ENCODE measurements at places on chromosomes 3 and 15.

DNA sequence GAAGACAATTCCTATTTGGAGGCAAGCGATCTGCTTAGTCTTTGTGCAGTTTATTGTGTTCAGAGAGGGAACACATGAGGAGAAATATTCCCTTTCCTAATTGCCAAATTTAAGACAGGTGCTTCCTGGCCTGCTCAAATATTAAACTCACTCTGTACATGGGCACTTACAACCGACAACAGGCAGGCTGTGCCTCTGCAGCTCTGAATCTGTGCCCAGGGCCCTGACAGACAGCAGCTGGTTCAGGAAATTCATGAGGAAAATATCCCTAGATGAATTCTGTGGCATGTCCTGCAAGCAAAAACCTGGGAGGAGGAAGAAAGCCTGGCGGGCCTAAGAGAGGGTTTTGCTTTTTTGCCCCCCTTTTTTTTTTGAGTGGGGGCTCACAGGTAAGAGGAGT lies 169.3 kb upstream of the TRIM42 start:
- no peak for DNase-seq

DNA sequence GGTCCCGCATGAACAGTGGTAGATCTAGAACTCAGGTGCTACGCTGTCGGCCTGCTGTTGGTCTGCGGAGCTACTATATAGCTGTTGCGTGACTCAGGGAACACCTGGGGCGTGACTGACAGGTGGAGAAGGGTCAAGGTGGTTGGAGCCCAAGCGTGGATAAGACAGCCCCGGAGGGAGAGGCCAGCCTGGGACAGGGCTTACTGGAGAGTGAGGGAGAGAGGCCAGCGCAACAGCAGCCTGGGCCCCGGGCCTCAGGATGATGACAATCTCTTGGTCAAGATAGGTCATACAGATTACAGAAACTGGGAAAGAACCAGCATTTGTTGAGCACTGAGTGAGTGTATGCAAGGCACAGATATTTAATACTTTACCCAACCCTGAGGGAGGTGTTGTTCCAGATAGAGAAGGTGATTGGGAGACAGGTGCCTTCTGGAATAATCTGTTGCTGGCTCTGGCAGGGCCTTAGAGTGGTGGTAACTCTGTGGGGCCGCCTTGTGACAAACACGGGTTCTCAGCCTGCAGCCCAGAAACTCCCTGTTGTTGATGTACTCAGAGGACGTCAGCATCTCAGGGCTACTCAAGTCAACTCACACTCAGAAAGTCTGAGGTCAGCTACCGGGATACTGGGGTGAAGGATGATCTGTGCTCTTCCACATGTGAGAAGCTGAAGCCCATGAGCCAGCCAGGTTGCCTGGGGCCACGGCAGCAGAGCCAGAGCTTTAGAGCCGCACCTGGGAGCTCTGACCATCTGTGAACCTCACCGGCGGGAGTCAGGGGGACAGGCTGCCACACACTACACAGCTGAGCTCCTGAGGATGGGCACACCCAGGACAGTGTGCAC lies 265.4 kb upstream of the HES1 start:
- DNase-seq: no peak

DNA sequence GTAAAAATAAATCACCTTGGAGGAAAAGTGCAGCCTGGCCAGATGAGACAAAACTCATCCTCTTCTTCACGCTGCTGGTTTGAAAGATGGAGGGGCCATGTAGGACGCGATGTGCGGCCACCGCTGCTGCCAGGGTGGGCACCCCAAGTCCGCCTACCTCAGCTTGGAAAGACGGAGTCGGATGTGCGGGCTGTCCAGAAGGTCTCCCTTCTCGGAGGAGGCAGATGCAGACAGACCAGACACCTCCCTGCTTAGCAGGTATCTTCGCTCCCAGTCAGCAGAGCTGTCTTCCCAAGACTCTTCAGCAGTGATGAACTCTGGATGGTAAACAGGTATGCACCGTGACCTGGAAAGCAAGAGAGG lies 71.4 kb downstream of the OCA2 start:
- DNase-seq: no peak

DNA sequence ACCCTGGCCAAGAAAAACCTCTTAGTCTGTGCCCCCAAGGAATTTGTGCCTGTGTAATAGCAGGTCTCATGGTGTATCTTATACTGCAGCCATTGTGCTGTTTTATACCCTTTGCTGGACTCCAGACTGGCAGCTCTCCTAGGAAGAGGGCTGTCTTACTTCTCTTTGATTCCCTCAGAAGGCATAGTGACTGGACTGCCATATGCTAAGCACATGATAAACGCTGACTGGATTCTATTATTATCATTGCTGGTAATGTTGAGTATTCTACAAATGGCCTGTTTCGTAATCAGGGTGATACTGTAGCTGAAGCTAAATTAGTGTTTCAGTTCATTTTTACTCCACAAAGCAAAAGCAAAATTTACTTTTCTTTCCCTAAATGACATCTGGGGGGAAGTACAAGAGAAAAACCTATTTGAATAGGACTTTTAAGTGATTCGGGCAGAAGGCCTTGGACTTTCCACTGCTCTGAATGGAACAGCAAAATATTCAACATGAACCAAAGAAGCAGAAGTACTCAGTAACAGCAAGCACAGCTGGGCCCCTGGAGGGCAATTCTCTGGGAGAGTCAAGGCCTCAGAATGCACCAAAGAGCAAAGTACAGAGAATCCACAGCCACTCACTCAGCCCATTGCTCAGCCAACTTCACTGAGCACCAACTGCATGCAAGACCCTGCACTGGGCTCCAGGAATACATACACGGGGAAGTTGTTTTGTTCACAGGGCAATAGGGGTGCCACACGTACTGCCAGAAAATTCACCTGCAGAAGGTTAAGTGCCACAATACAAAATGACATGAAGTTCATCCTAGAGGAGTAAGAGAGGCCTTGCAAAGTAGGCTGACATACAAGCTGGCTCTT lies 7.9 kb upstream of the BCL2A1 start:
- DNase-seq: no peak

DNA sequence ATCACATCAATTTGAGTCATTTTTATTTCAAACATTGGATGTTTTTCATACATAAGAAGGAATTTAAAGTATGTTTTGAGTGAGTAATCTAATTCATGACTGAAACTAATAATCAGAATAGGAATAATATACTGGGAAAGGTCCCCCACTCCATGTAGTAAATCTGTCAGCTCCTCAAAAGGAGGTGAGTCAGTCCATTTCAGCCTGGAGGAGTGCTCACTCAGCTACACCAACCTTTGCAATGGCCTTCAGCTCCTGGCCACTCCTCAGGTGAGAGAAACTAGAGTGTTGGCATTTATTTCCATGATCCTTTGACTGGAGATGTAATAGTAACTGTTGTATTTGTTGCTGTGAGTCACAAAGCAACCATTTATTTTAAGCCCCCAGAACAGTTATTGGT lies 744.9 kb upstream of the ARRDC4 start:
- no peak for DNase-seq

- DNase-seq: no peak
These were observed 908 bp upstream of the RAB43 start for GRCh38 chr3:129122412-129123011.

DNA sequence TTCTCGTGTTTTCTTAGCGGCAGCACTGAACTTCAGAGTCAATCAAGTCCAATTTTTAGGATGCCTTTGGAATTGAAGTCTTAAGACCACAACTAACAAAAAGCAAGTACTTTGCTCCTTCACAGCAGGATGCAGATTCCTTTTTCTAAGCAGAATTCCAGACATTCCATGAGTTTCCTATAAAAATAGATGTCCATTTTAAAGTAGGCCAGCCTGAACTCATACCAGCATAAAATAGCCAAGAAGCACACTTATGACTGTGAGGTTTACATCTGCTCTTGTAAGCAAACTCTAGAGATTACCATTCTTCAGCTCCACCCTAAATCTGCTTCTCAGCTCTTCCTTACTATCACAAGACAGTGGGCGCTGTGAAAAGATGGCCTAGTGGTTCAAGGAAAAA lies 85.8 kb downstream of the THBS1 start:
- no peak for DNase-seq

- peak; percentile 24 for DNase-seq
These were observed 445.1 kb upstream of the RBMS3 start for GRCh38 chr3:28835751-28836150.

GRCh38 chr3:155334914-155335723 lies 41.6 kb upstream of the STRIT1 start:
- no peak for DNase-seq

- no peak for DNase-seq
These were observed 667.1 kb upstream of the NR2F2 start for GRCh38 chr15:95663156-95664100.

GRCh38 chr3:142796823-142797222 lies 73.0 kb downstream of the TRPC1 start:
- no peak for DNase-seq

- no peak for DNase-seq
These were observed 1.7 kb upstream of the ARF4 start for GRCh38 chr3:57598765-57599360.

DNA sequence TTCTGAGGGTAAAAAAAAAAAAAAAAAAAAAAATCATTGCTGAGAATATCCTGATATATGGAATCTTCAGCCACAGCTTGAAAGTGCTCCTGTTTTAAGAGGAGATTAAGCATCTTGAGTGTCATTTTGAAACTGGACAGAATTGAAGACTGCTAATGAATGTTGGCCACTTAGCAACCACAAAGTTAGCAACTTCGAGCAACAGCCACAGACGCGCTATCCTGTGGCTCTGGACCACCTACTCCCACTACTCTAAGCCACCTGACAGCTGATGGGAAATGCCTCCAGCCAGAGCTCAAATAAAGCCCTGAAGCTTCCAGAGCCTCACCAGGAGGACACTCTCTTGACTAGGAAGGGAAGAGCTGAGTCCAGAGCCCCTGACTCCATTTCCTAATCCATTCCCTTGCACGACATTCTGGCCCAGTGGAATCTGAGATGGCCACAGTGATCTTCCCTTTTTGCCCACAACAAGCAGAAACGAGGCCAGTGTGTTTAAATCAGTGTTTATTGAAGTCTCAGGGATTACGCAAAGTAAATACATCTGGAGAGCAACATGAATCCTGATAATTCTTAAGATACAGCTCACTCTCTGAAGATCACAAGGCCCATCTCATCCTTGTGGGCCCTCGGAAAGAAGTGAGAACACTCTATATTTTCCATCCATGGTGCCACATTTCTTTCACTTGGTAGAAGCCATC lies 58.6 kb downstream of the TMEM212 start:
- DNase-seq: no peak

- no peak for DNase-seq
These were observed 129.8 kb downstream of the SLC9A9 start for GRCh38 chr3:143718463-143718862.

GRCh38 chr3:193021506-193022010 lies 103.9 kb upstream of the MB21D2 start:
- no peak for DNase-seq

DNA sequence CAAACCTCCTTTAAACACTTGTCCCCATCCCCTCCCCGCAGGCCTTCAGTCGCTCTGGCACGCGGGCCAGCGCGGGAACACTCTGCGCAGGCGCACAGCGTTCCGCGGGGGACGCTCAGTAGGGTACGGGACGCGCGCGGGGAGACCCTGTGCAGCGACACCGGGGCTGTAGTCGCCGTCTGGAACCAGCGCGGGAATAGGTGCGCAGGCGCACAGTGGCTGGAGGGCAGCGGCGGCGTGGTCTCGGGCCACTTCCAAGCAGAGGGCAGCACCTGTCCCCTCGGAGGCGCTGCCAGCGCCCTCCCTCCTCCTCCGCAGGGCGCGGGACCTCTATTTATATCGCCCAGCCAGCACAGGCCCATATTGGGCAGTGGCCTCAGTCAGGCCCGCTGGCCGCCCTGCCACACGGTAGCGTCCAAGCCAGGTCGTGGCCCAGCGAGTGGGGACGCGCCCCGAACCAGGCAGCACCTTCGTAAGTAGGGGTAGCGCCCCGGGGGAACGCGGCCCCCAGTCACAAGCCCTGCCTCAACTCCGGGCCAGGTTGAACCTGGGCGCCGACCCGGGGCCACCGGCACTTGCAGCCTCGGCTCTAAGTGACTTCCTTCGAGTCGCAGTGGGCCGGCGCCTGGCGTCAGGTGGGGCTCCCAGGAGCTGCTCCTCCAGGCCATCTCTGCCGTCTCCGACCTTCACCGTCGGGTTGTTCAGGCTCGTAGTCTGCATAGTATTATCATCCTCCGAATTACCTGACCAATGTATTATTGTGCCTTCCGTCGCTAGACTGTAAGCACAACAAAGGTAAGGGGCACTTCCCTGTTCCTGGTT lies at the start of gene KBTBD12:
KBTBD12 (plus strand) TSS at position 118 of the 822 bp plus-strand sequence. CDS start 7,830 bp downstream, outside the sequence.
- no peak for DNase-seq

DNA sequence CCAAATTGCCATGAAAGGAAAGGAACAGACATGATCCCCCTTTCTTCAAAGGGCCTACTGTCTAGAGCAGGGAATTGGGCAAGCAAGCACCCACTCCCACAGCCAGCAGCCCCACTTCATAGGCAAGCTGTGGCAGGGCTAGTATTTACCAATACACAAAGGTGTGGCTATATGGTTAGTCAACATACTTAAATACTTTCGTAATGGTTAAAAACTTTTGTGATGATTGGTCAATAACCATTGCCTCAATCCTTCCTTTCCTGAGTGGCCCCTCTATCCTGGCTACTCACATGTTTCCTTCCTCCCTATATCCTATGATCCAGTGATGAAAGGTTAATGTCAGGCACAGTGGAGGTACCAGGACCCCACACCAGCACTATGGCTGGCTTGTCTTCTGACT lies 30.1 kb upstream of the ARL8B start:
- no peak for DNase-seq

DNA sequence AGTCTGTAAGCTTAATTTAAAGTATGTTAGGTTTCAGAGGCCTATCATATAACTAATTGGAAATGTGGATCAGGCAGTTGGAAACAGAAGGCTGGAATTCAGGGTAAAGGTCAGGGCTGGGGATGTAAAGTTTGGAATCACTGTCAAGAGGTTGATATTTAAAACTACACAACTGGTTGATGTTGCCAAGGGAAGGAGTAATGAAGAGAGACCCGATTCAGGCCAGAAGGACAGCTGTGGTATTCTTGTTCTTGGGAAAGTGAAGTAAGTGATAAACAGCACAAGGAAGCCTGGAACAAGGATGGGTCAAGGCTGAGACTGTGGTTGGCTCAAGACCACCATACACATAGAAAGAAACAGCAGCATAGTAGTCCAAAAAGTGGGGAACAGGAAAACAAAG lies 654.2 kb downstream of the NTRK3 start:
- no peak for DNase-seq

DNA sequence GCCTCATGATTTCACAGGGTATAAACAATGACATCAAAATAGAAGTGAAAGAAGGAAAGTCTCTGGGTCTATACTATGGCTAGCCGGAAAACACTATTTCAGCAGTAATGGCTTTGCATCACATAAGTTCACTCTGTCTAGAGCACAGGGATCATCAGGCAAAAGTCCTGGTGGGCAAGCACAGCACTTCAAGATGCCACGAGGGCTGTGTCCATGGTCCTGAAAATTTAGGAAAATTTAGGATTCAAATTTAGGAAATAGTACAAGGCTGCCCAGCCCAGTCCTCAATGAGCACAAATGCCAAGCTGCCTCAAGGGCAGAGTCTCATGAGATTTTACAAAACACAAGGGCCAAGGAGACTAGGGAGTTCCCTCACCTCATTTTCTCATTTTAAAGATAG lies 54.1 kb downstream of the RORA start:
- peak; percentile 29 for DNase-seq

GRCh38 chr3:111595232-111595631 lies at the start of gene ZBED2:
Gene ZBED2 (minus strand): TSS chr3:111595346. CDS start chr3:111594201, 1,145 bp downstream.
- DNase-seq: no peak

- no peak for DNase-seq
These were observed 101.1 kb downstream of the EPHA6 start for GRCh38 chr3:96915445-96915844.

Data from urothelium cell line (cell line).